Kidney epithelial cell (primary cell): ENCODE measurements at places on chromosomes 12 and 14. TPM values are rescaled to one million over a fixed set of nuclear protein-coding genes. Genes with fewer than 3 reads are reported as not detected.

Gene BCAT1
- total RNA-seq, result 89.1 and 103 TPM in 2 replicates

Gene RGS6
- not detected in 2 replicates for total RNA-seq

Gene PLEKHG7
- total RNA-seq, result not detected in 2 replicates

Gene TAS2R42
- not detected in 2 replicates for total RNA-seq

Gene GPHB5
- not detected in 2 replicates for total RNA-seq

DNA sequence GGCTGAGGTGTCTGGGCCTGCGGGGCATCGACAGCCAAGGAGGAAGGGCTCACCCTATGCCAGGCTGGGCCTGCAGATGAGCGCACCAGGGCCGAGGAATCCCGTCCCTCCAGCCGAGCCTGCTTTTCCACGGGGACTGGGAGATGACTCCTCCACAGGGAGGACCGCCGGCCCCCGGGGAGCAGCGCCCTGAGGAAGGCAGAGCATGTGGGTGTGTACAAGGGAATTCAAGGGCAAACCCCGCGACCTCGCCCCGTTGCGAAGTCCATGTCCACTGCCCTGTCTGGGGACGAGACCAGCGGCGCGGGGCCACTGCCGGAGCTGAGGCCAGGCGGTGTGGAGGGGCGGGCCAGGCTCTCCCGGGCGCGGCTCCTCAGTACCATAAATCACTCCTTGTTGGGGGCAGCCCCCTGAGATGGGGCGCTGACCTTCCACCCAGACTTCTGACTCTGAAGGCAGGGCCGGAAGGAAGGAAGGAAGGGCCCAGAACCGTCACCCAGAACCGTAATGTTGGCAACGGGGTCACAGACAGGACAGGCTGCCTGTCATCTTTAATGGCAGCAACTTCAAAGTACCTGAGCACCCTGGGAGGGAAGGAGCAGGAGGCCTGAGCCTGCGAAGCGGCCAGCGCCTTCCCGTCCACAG lies 52.5 kb downstream of the RNF34 start:
- no peak for DNase-seq

- DNase-seq, result no peak
These were observed 9.8 kb upstream of the RMST start for GRCh38 chr12:97452839-97453238.
